ENCODE measurements at places on chromosomes 4 and X. TPM values are rescaled to one million over a fixed set of nuclear protein-coding genes. Genes with fewer than 3 reads are reported as not detected.
A peak's percentile ranks its signal among the peaks of the same experiment; 100 is the strongest.

GRCh38 chr4:106898621-106899230 lies 137.4 kb downstream of the DKK2 start:
- peak; percentile 33 for ATAC-seq

- peak; percentile 79 for ATAC-seq
Measured at GRCh38 chr4:76090241-76090691, 15.8 kb downstream of the ART3 start.

GRCh38 chrX:13547671-13548070 lies 21.7 kb upstream of the EGFL6 start:
- no peak for ATAC-seq

DNA sequence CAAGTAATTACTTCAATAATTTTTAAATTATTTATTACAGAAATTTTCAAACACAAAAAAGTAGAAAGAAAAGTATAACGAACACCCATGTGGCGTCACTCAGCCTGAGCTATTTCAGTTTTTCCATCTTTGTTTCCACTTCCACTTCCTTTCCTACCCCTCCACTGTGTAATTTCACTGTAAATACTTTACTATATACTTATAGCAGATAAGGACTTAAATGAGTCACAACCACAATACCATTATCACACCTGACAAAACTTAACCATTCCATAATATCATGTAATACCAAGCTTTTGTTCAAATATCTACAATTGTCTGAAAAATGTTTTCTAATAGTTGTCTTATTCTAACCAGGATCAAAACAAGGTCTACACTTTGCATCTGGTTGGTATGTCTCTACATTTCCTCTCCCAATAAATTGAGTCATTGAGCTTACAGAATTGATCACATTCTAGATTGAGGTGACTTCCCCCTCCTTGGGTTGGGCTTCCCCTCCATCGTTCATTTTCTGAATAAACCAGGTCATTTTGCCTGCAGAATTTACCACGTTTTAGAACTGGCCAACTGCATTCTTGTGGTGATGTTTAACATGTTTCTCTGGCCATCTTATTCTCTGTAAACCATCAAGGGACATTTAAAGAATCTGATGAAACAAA lies 48.7 kb downstream of the ATP10D start:
- no peak for ATAC-seq

DNA sequence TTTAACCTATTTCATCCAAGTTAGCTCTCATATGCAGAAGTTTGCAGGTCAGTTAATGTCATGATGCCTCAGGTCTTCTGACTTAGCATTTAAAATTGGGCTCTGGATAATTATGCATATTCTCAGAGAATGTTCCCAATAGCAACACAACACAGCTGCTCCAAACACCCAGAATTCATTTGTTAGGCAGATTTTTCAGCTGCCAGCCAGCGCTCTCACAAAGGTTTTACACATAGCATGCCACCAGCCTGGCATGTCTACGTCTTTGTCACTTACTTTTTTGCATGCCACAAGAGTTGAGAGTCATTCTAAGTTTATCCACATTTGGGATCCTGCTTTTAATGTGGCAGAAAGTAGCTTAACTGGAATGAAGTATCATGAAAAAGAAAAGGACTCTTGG lies 84.8 kb downstream of the LIMCH1 start:
- no peak for ATAC-seq

DNA sequence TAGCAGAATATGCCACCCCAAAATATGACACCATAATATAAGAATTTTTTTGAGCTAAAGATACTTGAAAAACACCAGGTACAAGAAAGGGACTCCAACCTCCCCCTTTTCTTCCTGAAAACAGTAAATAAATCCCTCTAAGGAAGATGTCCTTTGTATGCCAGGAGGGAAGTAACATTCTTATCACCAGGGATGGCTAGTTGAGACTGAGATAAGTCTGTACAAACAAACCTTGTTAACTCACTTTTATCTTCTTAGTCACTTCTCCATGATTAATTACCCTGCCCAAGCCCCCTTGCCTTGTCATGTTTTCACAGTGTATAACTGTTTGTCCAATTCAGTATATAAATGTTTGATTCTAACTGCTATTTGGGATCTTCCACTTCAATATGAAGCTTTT lies 888.0 kb downstream of the PCDH18 start:
- ATAC-seq = no peak

The XK gene
- 2.7 TPM for total RNA-seq

The F11 gene
- total RNA-seq = not detected
